ENCODE measurements at places on chromosomes 7 and 10. TPM values are rescaled to one million over a fixed set of nuclear protein-coding genes. Genes with fewer than 3 reads are reported as not detected.

DNA sequence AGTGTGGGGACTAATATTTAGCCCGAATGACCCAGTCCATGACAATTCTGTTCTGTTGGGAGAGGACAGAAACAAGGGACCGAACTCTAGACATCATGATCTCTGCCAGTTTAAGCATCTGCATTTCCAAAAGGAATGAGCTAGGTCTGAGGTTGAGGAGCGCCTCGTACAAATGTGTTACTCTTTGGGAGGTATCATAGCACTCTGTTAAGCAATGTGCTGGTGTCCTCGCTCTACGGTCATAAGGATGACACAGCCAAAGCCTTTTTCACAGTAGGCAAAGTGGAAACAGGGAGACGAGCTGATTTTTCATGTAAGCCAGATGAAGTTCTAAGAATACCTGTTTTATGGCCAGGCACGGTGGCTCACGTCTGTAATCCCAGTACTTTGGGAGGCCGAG lies 15.4 kb upstream of the CCDC3 start:
- H3K4me3 ChIP-seq: no peak overlapping the region
- no peak for DNase-seq
- H3K27ac ChIP-seq: peak overlapping the region; percentile 19
- H3K27me3 ChIP-seq: no peaks in the 10 kb centered on the region

GRCh38 chr10:125982260-125982948 lies 86.0 kb downstream of the FANK1 start:
- H3K4me1 ChIP-seq: peaks cover 9% of the 10 kb centered on the region
- H3K36me3 ChIP-seq: no peaks in the 10 kb centered on the region

GRCh38 chr10:47042199-47042473 lies 130.9 kb downstream of the PTPN20 start:
- H3K36me3 ChIP-seq: no peaks in the 10 kb centered on the region
- H3K4me1 ChIP-seq: no peaks in the 10 kb centered on the region
- DNase-seq: no peak
- no peak overlapping the region for H3K4me3 ChIP-seq

HHEX gene
- total RNA-seq: 182 TPM

UCN3 gene
- not detected for total RNA-seq
